ENCODE measurements at places on chromosomes 5 and 9.

- DNase-seq: no peak
Measured at GRCh38 chr9:97772145-97772544, 75.0 kb upstream of the XPA start.

DNA sequence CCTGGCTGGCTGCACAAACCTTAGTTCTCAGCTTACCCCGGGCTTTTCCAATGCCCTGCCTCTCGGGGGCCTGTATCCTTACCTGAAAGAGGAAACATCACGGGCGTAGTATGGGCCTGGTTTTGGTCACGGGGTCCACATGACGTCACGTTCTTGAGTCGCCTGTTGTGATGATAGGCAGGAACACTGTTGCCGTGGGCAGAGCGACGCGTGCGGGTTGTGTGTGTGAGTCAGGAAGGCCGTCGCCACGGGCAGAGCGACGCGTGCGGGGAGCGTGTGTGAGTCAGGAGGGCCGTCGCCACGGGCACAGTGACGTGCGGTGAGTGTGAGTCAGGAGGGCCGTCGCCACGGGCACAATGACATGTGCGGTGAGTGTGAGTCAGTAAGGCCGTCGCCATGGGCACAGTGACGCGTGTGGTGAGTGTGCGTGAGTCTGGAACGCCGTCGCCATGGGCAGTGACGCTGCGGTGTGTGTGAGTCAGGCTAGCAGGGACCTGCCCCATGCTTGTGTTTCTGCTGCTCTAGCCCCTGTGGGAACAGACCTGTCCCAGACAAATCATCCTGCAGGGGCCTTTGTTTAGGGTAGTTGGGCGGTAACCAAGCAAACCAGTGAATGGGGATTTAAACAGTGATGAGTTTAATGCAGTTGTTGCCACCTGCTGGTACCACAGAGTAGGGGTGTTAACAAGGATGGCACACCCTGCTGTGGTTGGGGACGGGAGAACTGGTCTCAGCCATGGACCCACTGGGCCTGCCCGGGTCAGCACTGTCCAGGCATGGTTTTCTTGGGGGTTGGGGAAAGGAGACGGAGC, 19.8 kb downstream of the TRIP13 start:
- DNase-seq: no peak

GRCh38 chr5:149871471-149871870, 73.1 kb downstream of the PDE6A start:
- no peak for DNase-seq

- no peak for DNase-seq
Measured at GRCh38 chr5:157113002-157113401, 4.2 kb upstream of the HAVCR2 start.

GRCh38 chr9:78958892-78959291, 612.9 kb upstream of the TLE4 start:
- no peak for DNase-seq

DNA sequence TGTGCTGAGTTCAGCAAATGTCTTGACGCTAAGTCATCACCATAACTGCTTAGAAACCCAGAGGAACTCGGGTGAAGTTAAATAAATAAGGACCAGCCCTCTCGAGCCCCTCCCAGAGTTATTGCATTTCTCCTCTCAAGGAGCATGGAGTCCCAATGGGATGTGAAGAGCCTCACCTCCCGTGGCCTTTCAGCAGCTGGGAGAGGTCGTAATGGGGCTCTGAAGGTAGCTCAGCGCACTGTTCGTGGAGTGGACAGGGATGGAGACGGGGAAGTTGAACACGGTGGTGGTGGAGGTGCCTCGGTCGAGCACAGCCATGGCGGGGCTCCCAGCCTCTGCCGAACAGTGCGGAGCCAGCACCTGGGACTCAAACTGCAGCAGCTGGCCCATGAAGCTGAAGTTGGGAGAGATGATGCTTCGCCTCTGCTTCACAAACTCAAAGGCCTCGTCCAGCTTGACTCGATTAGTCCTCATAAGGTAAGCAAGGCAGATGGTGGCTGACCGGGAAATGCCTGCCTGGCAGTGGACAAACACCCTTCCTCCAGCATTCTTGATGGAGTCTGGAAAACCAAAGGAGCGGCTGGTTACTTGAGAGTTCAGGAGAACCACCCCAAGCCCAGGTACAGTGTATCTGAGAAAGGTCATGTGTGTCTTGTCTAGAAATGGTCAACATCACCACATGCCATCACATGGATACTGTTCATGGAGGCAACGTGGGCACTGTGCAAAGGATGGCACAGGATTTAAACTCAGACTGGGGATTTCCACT, 2.2 kb downstream of the DUSP1 start:
- no peak for DNase-seq

DNA sequence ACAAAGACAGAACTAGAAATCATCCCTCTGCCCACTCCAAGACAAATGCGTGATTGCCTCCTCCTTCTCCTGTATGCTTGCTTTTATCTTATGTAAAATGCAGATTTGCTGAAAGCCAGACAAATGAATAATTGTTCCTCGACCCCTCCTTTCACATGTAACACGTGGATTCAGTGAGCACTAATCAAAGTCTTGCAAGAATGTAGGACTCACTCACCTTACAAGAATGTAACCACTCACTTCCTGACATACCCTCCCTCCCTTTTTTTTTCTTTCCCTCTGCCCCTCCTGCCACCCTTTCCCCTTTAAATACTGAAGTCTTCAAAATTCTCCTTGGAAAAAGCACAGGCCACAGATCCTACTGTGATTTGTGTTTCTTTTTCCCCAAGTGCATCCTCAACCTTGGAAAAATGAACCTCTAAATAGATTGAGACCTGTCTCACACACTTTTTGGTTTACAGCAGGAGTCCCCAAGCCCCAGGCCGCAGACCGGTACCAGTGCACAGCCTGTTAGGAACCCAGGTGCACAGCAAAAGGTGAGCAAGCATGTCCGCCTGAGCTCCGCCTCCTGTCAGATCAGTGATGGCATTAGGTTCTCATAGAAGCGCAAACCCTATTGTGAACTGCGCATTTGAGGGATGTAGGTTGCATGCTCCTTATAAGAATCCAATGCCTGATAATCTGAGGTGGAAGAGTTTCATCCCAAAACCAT, 29.4 kb upstream of the HSD17B3 start:
- no peak for DNase-seq

GRCh38 chr5:111937094-111937493, 180.1 kb upstream of the NREP start:
- DNase-seq: no peak

DNA sequence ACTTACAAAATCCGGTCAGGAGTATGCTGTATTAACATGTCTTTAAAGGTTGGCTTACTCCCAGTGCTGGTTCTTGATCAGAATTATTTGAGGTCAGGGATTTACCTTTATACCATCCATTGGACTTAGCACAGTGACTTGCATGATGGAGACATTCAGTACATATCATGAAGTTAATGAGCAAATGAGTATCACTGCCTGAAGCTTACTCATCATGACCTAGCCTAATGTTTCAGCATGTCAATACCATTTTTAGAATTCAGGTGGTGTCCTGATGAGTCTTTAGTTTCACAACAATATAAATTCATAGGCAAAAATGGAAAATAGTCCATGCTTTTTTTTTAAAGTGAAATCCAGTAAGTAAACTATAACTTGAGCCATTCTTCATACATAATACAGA, 226.0 kb upstream of the C9orf72 start:
- no peak for DNase-seq

GRCh38 chr5:7717691-7718090, 133.2 kb downstream of the CFAP90 start:
- DNase-seq: no peak

DNA sequence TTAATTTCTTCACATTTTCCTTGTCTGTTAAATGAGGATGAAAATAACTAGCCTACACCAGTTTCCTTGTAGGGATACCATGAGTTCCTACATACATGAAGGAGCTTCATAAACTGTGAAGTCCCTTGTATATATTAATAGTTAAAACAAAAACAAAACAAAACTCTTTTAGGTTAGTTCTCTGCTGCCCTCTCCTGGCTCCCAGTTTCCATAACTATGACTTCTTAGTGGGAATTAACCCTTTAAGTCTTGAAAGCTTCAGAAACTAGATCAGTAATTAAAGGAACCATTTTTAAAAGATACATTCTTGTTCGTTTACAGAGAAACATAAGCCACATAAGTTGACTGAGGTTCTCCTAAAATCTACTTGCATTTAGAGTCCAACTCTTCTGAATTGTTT, 500.0 kb upstream of the C9orf72 start:
- no peak for DNase-seq

- DNase-seq: no peak
Measured at GRCh38 chr9:13446938-13447842, 167.7 kb upstream of the MPDZ start.

Measured in NCI-H1105 (cell line).